ENCODE measurements at places on chromosomes 2 and 18. TPM values are rescaled to one million over a fixed set of nuclear protein-coding genes. Genes with fewer than 3 reads are reported as not detected.

The PSMA8 gene
- total RNA-seq, result 0.29 TPM

The PLCL1 gene
- total RNA-seq, result 41.1 TPM

The STRADB gene
- 48.2 TPM for total RNA-seq

The MAP2 gene
- 18.2 TPM for total RNA-seq

The ALPI gene
- total RNA-seq, result not detected

The EIF4E2 gene
- 81.9 TPM for total RNA-seq

The LIMS2 gene
- 6.1 TPM for total RNA-seq

The GCG gene
- total RNA-seq, result 92.9 TPM

The CLHC1 gene
- total RNA-seq, result 33.8 TPM

The UGT1A8 gene
- not detected for total RNA-seq

DNA sequence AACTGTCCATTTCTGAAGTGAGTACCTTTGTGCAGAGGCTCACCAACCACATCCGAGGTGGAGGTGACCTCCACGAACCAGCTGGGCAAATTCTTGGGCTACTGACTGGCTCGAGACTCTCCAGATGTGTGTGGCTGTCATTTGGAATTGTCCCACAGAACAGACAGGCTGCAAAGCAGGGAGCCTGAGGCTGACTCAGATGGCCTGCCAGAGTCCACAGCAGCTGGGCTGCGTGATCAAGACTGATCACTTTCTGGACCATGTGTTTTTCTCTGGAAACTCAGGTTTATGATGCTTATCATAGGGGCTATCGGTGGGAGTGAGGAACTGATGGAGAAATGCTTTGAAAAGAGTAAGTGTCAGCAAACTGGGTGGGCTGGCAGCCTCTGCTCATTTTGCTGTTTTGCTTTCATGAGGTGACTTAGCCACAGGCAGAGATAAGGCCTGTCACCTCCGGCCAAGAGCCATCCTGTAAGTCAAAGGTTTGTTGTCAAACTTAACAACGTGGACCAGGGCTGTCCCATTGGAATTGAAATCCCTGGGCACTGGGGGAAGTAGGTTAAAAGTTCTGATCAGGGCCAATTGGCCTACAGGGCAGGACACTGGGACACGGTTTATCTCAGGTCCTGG is 120.4 kb downstream of the LIPG start:
- no peaks in the 10 kb centered on the region for H3K36me3 ChIP-seq
- H3K27me3 ChIP-seq, result peaks cover 8% of the 10 kb centered on the region
- no peaks in the 10 kb centered on the region for H3K4me1 ChIP-seq
- H3K4me3 ChIP-seq, result no peak overlapping the region

GRCh38 chr2:40286721-40287120 is 165.2 kb downstream of the SLC8A1 start:
- no peaks in the 10 kb centered on the region for H3K4me1 ChIP-seq
- H3K27me3 ChIP-seq, result no peaks in the 10 kb centered on the region
- DNase-seq, result no peak
- H3K4me3 ChIP-seq, result no peak overlapping the region
- no peaks in the 10 kb centered on the region for H3K36me3 ChIP-seq
- no peak overlapping the region for H3K27ac ChIP-seq

GRCh38 chr2:143246246-143246645 is 117.0 kb downstream of the ARHGAP15 start:
- no peak overlapping the region for H3K27ac ChIP-seq
- no peak overlapping the region for H3K4me3 ChIP-seq
- H3K27me3 ChIP-seq, result no peaks in the 10 kb centered on the region
- H3K36me3 ChIP-seq, result no peaks in the 10 kb centered on the region
- no peaks in the 10 kb centered on the region for H3K4me1 ChIP-seq

- H3K4me1 ChIP-seq, result peaks cover 34% of the 10 kb centered on the region
- H3K27me3 ChIP-seq, result no peaks in the 10 kb centered on the region
- H3K36me3 ChIP-seq, result peaks cover 6% of the 10 kb centered on the region
- DNase-seq, result no peak
Measured at GRCh38 chr2:101823859-101824258, 126.4 kb downstream of the MAP4K4 start.

DNA sequence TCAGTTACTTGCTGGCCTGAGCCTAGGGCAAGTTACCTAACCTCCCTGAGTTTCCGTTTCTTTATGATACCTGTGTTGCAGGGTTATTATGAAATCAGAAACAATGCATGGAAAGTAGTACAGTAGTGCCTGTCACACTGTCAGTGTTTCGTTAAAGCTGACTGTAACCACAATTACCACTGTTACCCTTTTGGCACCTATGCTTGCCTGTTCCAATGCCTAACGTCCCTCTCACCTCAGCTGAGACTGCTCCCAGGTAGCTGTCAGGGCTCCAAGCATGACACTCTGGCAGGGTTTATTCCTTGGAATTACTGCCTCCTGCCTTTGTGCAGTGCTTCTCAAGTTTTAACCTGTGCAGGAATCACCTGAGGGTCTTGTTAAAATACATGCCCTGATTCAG is 135.2 kb upstream of the RBMS1 start:
- no peak overlapping the region for H3K4me3 ChIP-seq
- peaks cover 16% of the 10 kb centered on the region for H3K4me1 ChIP-seq
- no peak overlapping the region for H3K27ac ChIP-seq
- H3K36me3 ChIP-seq, result no peaks in the 10 kb centered on the region
- no peaks in the 10 kb centered on the region for H3K27me3 ChIP-seq

DNA sequence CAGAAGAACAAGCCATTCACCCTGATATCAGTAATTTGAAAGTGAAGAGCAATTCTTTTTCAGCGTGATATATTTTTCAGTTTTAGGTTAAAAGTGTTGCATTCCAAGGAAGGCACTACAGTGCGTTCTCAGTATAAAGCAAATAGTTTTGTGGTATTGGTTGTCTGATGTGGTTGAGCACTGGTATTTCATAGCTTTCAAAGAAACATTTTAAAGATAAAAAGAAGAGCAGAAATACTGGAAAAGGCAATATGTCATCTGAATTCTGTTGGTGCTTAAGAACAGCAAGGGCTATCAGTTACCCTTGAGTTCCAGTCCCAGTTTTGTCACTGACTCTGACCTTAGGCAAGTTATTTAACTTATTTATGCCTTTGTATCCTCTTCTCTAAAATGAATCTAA is 191.6 kb downstream of the BABAM2 start:
- no peak overlapping the region for H3K27ac ChIP-seq
- no peak overlapping the region for H3K4me3 ChIP-seq
- H3K36me3 ChIP-seq, result no peaks in the 10 kb centered on the region
- H3K27me3 ChIP-seq, result no peaks in the 10 kb centered on the region
- peaks cover 3% of the 10 kb centered on the region for H3K4me1 ChIP-seq
- DNase-seq, result no peak

DNA sequence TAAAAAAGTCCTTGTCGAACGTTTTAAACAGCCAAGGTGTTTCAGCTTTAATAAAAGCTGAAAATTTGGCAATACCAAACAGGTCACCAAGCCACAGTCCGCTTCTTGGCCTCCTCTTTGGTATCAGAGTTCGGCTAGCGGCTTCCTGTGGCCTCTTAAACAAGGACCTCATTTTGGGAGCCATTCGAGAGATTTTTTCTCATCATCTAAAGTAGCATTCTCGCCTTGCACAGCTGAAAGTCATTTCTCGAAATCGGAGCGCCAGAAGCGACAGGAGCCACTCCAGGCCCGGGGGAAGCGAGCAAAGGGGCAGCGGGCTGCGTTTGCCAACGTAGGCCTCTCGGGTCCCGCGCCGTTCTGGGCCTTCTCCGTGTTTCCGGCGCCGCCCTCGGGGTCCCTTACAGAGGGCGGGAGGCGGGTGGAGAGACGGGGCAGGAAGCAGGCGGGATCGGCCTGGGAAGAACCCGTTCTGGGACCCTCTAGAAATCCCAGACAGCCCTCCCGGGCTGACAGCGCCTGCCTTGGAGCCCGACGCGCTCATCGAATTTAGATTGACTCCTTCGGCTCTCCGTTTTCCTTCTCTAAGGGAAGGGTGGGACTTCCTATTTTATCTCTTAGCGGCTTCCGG is 522 bp upstream of the ZNF407 start:
- peak; percentile 26 for DNase-seq
- peaks cover 15% of the 10 kb centered on the region for H3K4me1 ChIP-seq
- peaks cover 3% of the 10 kb centered on the region for H3K36me3 ChIP-seq
- H3K27me3 ChIP-seq, result no peaks in the 10 kb centered on the region
- H3K27ac ChIP-seq, result peak overlapping the region; percentile 99
- H3K4me3 ChIP-seq, result peak overlapping the region; percentile 96

DNA sequence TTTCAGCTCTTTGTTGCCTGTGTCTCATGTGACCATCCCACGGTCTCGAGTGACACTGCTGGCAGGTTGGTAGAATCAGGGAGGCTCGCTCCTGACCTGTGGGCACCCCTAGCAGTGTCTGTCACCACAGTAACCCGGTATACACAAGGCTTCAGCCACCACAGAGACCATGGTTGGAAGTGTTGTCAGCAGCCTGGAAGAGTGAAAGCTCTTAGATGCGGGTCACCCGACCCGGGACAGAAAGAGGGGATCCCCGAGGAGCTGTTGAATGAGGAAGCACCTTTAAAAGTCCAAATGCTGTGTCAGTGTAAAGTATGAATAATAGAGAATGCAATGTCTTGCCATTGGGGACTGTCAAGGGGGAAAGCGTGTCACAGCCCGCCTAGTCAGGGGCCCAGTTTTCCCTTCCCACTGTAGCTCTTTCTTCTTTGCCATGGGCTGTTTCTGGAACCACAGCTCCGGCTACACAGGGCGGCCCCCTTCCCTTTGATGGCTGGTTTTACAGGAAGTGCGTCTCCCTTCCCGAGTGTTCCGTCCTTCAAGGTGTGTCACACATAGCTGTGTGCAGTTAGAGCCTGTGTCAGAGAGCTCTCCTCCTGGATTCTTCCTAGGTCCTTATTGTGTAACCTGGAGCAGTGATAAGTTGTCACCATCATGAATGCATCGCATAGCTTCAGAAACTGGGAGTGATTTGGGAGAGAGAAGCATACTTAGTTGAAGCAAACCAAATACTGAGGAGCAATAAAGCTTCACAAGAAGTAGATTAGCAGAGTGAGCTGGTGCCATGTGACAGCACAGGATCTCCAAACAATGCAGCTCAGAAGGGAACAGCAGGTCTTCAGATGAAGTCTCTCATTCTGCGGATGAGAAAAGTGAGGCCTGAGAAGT is 81.4 kb downstream of the MTCL1 start:
- no peak for DNase-seq

DNA sequence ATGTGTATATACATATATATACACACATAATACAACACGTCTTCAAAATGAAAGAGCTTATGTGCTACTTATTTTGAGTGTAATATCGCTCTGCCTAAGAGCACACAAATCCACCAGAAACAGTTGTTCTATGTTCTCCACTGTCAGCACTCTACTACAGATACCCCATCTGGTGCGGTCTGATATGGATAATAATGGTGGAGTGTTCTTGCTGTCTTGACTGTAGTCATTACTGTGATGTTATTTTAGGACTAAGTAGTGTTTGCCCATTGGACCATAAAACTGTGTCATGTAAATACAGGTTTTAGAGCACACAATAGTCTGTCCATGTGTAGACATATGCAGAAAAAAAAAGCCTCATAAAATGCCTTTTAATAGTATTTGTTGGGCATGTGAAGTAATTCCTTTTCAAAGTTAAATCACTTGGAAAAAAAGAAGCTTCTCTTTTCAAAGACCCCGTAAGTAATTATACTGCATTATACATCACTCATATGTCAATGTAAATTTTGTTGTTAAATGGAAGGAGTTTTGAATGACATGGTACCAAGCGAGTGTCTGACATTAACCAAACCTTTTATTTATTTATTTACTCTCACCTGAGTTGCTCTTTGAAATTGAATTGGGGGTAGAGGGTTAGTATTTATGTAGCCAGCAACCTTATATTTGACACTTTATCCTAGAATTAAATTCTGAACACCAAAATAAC is 1249.2 kb upstream of the ZEB2 start:
- no peak overlapping the region for H3K4me3 ChIP-seq
- no peak for DNase-seq
- H3K36me3 ChIP-seq, result no peaks in the 10 kb centered on the region
- no peaks in the 10 kb centered on the region for H3K27me3 ChIP-seq
- H3K4me1 ChIP-seq, result no peaks in the 10 kb centered on the region

DNA sequence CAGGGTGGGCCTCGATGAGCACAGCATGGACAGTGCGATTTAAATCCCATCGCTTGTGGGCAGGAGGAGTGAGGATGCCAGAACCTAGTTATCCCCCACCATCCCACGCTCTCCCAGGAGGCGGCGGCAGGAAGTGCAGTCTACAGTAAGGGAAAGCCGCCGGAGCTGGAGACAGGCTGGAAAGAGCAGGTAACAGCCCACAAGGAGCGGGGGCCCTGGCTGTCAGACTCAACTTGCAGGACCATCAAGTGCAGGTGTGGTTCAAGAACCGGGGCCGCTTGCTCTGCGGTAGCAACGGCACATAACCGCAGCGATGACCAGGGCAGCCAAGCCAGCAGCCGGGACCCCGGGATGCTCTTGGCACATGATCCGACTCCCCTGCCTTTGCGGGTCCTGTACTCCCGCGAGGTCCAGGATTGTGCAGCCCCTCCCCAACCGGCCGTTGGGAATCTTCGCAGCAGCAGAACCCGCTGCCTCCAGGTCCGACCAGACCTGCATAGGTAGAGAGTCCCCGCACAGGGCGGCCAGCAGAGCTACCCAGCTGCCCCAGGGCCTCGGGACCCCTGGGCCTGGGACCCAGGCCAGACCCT is 82.1 kb downstream of the BIN1 start:
- no peaks in the 10 kb centered on the region for H3K36me3 ChIP-seq
- peak overlapping the region; percentile 77 for H3K4me3 ChIP-seq
- peak; percentile 25 for DNase-seq
- H3K27me3 ChIP-seq, result no peaks in the 10 kb centered on the region
- peak overlapping the region; percentile 29 for H3K27ac ChIP-seq

DNA sequence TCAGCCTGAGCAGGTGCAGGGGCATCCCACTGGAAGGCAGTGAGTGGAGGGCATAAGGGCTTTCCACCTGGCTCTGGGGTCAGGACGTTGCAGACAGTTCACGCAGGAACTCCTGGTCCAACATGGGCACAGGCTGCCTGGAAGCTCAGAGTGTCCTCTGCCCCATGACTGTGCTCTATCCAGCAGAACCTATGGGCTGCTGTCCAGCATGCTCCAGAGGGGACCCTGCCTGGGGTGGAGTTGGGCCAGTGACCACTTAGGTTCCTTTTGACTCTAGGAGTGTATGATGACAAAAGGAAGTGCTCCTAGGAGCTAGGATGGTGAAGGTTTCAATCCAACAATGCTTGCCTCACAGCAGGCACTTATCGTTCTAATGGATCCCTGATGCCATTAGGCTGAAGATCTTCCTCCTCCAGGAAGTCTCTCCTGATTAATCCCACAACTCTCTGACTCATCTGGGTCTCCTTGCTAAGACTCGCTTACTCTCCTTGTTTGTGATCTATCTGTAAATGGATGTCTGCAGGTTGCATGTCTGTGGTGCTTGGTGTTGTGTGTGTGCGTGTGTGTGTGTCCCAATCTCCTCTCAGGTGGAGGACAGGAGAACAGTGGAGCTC is 224.0 kb downstream of the CELF4 start:
- DNase-seq, result no peak
- no peak overlapping the region for H3K27ac ChIP-seq
- H3K4me1 ChIP-seq, result no peaks in the 10 kb centered on the region

Measured in progenitor cell of endocrine pancreas (in vitro differentiated cells).